Myocyte (in vitro differentiated cells): ENCODE measurements at places on chromosomes 7 and 10.
A peak's percentile ranks its signal among the peaks of the same experiment; 100 is the strongest.

DNA sequence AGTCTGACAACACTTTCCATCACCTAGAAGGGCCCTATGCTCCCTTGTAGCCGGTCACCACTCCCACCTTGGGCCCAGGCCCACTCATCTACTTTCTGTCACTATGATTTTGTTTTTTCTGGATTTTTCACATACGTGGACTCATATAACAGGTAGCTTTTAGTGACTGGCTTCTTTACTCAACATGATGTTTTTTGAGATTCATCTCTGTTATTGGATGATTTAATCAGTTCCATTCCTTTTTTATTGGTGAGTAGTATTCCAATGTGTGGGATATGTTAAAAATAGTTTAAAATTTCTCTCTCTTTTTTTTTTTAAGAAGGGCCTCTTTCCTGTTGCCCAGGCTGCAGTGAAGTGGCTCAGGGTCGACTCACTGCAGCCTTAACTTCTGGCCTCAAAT is 9.3 kb downstream of the PALD1 start:
- DNase-seq, result no peak

- no peak for DNase-seq
These were observed 17.1 kb downstream of the MAGI2 start for GRCh38 chr7:79436378-79436777.

DNA sequence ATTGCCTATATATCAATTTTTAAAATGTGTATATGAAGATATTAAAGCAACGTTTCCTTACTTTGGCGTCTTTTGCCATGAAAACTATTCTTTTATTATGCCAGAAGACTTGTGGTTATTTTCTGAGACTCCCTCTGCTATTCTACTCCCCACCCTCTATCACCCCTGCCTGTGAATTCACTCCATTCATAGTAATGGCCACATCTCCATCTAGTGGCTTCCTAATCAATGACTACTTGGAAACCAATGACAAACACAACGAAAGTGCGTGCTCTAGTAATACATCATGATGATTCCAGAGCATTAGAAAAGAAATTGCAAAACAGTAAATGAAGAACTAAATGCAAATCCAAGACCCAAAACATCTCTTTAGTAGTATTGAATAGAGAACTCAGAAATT is 186.7 kb upstream of the HGF start:
- peak; percentile 65 for DNase-seq

- DNase-seq, result no peak
These were observed 9.2 kb downstream of the SGMS1 start for GRCh38 chr10:50614444-50615137.

DNA sequence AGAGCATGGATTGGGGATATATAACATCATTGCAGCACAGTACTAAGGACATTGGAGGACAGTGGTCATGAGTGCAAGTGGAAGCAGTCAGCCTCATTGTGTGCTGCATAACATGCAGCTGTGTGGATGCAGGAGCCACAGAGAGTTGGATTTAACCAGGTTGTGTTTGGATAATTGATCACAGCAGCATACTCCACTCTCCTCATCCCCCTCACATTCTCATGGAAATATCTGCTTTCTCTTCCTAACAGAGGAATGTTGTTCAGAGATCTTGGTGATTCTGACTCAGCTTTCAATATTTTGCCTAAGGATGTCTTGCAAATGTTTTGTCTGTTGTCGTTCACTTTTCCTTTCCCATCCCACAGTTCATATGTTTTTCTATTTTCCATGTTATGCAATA is 31.8 kb upstream of the LSM8 start:
- DNase-seq, result no peak

DNA sequence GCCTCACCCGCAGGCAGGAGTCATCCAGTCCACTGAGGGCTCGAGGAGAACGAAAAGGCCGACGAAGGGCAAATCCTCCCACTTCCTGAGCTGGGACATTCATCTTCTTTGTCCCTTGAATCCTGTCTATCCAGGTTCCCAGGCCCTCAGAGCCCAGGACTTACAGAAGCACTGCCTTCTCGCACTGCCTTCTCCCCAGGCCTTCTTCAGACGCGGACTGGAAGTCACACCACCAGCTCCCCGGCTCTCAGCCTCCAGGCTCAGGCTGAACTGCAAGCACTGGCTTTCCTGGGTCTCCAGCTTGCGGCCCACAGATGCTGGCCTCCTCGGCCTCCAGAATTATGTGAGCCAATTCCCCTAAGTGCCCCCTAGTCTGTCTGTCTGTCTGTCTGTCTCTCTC is 6.4 kb upstream of the MMP21 start:
- no peak for DNase-seq

DNA sequence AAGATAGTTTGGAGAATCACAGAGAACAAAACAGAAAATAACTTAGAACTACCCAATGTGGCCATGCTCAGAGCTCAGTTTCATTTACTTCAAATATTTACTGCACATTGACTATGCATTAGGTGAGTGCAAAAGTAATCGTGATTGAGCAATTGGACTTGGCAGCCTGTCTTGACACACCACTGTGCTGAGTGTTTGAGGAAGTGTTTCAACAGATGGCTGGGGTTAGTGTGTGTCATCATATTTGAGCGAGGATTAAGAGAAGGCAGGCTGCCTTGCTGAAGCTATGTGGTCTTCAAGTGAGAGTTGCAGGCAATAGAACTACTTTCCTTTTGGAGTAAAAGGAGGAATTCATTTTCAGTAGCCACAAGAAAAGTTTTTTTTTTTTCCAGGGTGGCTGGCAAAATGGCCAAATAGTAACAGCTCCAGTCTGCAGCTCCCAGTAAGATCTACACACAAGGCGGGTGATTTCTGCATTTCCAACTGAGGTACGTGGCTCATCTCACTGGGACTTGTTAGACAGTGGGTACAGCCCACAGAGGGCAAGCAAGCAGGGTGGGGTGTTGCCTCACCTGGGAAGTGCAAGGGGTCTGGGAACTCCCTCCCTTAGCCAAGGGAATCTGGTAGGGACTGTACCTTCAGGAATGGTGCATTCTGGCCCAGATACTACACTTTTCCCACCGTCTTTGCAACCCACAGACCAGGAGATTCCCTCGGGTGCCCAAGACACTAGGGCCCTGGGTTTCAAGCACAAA is 37.6 kb downstream of the AKR1C4 start:
- DNase-seq, result peak; percentile 68

DNA sequence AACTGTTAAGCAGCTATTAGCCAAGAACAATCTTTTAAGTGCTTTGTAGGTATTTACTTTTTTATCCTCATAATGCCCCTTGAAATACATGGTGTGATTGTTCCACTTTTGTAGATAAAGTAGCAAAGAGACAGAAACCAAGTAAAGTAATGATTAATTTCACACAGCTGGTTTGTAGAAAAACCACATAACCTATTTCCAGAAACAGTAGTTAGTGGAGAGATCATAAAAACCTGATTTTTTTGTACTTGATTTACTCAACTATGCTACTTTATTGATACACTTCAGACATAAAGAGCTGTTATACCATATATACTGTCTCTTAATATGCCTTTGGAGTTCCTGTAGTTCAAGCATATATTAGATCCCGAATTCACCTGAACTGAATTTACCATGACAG is 118.4 kb downstream of the SEMA3A start:
- DNase-seq, result peak; percentile 28

DNA sequence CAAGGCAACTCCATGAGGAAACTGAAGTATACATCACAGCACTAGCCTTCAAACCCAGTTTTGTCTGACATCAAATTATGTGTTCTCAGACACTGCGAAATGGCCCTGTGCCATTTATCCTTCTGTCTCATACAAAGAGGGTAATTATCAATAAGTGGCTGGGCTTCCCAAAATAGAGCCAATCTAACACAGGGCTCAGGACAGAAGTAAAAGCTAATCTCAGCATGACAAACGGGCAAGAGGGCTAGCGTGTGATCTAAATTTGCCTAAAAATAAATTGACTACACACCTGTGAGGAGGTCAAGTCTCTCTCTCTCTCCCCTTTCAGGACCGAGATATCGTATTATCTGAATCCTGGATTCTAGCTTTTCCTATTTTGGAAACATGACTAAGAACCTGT is 67.2 kb downstream of the DGKB start:
- DNase-seq, result peak; percentile 24

DNA sequence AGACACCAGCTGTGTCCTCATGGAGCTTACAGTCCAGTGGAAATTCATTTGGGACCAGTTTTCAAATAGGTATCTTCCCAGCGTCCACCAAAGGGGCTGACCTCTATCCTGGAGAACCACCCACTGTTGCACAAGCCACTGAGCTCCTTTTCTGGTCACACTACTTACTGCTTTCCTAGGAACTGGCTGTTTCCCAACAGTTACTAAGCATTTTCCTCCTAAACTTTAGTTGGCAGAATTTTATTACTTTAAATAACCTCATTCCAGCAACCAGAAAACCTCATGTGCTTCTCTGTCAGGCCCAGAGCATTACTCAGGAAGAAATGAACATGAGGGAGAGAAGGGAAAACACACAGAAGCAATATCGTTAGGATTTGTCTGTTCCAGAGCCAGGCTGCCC is 183.1 kb downstream of the GPAM start:
- peak; percentile 54 for DNase-seq

DNA sequence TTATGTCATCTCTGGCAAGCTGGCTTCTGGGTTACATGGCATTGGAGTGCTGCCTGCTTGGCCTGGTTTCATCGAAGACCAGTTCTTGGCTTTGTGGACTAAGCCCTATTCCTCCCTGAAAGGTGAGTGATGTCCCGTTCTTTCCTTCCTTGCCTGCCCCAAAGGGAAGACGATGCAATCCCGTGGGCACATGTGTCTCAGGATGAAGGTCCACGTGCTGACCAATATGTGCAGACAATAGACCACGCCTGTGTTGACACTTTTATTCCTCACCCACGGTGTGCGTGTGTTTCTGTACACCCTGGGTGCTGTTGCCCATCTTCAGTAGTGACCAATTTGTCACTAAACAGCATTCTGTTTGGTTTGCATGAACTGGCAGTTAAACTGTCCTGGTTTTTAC is 28.6 kb upstream of the SHH start:
- DNase-seq, result no peak

GRCh38 chr7:44387389-44387788 is 62.0 kb upstream of the CAMK2B start:
- DNase-seq, result no peak

DNA sequence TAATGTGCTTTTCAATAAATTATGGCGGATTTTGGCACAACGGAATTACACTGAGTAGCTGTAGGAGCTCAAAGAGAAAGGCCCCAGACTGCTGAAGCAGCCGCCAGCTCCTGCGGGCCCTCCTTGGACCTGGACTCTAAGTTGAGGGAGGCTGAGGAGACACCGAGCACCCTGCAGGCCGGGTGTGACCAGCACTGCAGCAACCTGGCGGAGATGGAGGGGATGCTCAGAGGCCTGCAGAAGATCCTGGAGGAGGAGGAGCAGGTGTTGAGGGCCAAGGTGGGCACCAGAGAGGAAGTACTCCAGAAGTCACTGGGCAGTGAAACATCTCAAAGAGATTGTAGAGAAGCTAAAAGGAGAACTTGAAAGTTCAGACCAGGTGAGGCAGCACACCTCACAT is 33.0 kb upstream of the POM121L12 start:
- DNase-seq, result no peak

GRCh38 chr7:1897076-1897860 is 227.2 kb downstream of the ELFN1 start:
- DNase-seq, result no peak

DNA sequence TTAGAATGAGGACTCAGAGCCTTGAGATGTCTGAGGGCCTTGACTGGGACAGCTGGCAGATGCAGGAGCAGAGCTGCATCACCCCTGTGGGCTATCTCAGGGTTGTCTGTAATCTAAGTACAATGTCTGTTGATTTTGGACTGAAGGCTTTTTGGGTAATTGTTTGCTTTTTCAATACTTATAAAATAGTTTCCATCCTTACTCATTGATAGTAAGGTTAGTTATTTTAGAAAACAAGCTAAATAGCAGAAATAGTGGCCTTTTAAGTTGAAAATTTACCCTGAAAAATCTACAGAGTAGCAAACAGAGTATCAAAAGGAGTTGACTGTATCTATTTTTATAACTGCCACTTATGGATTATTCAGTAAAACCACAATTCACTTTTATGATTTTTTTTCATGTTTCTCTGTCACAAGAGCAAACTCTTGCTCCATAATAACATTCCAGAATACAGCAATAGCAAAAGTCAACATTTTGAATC is 179.7 kb downstream of the CFTR start:
- no peak for DNase-seq

DNA sequence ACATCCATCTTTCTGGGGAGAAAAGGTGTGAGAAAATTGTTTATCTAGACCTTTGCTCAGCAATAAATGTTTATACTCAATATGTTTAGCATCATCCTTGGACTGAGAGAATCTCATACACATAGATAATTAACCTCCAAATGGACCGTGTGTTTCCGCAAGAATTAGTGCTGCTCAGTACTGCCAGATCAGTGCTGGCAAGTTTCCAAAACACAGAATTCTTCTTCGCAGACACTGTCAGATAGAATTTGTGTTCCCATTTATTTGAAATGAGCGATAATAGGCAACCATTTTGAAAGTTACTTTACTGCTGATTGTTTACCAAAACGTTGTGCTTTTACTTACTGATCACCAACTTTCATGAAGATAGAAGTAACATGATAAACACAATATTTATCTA is 33.7 kb downstream of the STAMBPL1 start:
- DNase-seq, result no peak

DNA sequence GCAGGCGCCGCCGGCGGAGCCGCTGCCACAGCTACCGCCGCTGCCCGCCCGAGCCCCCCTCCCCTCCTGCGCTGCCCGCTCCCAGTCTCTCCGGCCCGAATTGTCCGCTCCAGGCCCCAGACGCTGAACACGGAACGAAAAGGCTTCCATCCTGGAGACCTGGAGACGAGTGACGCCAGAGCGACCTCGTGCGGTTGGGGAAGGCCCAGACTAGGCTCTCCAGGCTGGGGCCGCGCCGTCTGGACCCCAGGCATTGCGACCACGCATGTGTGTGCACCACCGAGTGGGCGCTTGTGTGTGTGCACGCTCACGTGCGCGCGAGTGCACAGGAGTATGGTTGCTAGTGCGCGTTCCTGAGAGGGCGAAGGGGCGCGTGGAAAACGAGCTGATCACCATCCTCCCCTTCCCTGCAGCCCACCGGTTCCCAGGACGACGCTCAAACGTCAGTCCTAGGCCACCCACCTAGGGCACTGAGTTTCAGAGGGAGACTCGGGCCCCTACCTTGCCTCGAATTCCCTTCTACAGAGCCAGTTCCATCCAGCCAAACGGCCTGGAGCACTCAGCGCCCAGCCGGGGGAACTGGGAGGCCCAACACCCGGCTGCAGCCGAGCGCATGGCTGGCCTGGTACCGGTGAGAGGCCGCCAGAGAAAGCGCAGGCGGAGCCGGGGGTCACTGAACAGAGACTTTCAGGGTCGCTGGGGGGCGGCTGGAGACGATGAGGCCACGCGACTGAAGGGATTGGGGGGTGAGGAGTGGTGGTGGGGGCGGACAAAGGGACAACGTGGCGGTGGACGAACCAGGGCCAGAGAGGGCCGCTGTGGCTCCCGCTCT is 11.6 kb downstream of the LBX1 start:
- DNase-seq, result peak; percentile 61

GRCh38 chr7:82230811-82231581 is 212.6 kb downstream of the CACNA2D1 start:
- DNase-seq, result no peak

- no peak for DNase-seq
These were observed 121.6 kb downstream of the THSD7A start for GRCh38 chr7:11710377-11710776.
